ENCODE measurements at places on chromosomes 7 and 10. TPM values are rescaled to one million over a fixed set of nuclear protein-coding genes. Genes with fewer than 3 reads are reported as not detected.

DNA sequence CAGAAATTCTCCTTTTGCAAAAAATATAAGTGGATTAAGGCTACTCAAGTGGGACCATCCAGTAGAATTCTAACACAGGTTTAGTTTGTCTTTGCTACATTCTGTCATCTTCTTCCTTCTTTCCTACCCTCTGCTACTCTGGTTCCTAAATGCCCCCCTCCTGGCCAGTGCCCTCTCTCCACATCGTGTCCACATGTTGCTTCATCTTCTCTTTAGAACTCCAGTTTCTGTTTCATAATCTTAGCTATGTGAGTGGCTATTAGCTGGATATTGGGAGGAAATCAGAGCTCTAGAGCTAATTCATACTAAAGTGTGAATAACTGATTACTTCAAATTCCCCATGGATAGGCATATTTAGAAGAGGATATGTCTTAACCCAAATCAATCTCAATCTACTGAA is 528.5 kb downstream of the LRMDA start:
- no peak for DNase-seq

DNA sequence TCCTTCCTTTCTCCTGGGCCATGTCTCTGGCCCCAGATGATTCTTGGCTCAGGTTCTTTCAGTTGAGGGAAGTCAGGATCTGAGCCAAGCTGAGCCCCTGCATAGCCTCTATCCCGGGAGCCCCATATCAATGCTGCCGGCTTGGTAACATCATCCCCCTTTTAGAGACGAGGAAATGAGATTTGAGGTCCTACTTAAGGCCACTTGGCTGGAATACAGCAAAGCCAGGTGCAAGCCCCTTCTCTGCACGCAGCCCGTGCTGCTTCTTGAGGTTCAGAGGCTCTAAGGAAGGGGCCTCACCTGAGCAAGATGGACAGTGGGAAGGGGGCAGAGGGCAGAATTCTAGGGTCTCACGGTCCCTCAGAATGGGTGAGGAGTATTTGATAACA is 2.4 kb upstream of the IRF5 start:
- DNase-seq, result no peak

DNA sequence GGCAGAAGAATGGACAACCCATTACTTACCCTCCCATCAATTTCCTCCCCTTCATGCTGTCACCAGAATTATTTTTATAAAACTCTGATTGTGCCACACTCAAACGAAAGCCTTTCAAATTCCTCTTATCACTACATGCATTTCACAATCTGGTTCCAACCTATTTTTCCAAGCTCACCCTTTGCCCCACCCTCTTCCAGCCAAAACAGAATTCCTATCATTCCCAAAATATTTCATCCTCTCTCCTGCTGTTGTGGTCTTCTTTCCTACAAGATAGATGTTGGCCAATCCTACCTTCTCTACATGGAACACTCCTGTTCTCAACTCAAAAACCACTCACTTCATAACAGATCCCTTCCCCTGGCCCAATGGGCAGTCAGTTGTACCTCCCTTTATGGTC is 111.5 kb downstream of the ELAPOR2 start:
- DNase-seq, result no peak

DNA sequence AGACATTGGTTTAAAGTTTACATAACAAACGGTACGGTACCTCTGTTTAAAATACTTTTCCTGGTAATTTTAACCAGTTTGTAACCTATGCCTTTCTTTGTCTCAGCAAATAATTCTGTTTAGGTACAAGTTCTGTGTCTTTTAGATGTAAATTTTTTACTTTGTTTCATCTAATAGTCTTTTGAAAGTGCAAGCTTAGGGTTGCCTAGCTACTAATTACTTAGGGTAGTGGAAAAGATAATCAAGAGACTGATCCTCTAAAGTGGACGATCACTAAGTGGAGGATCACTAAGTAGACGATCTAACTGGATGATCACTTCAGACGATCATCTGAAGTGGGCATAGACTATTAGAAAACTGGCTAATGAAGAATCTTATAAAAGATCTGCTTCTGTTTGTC is 16.1 kb upstream of the FKBP9 start:
- no peak for DNase-seq

- DNase-seq, result peak; percentile 47
These were observed 71.2 kb upstream of the EFCAB10 start for GRCh38 chr7:105652359-105652993.

GRCh38 chr7:155790666-155791065 is 21.6 kb downstream of the SHH start:
- no peak for DNase-seq

DNA sequence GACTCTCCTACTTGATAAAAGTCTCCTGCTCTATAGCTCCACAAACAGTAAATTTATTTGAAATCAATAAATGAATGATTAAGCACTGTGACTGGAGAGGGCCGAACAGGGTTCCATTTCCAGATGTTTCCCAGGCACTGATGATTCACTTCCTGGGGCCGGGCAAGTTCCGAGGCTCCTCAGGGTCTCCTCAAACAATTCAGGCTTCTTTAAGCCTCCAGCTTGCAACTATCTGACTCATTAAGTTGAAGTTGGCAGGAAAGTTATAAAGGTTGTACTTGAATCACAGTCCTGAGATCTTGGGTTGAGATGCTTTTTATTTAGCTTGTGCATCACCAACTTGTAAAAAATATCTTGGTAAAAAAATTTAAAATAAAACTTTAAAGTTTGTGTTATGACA is 612.9 kb downstream of the DNAJB6 start:
- no peak for DNase-seq

- no peak for DNase-seq
These were observed 814 bp downstream of the TMEM72 start for GRCh38 chr10:44911951-44912350.

The FRMD4A gene
- total RNA-seq, result 0.32 TPM

The ABCA13 gene
- 0.02 TPM for total RNA-seq

DNA sequence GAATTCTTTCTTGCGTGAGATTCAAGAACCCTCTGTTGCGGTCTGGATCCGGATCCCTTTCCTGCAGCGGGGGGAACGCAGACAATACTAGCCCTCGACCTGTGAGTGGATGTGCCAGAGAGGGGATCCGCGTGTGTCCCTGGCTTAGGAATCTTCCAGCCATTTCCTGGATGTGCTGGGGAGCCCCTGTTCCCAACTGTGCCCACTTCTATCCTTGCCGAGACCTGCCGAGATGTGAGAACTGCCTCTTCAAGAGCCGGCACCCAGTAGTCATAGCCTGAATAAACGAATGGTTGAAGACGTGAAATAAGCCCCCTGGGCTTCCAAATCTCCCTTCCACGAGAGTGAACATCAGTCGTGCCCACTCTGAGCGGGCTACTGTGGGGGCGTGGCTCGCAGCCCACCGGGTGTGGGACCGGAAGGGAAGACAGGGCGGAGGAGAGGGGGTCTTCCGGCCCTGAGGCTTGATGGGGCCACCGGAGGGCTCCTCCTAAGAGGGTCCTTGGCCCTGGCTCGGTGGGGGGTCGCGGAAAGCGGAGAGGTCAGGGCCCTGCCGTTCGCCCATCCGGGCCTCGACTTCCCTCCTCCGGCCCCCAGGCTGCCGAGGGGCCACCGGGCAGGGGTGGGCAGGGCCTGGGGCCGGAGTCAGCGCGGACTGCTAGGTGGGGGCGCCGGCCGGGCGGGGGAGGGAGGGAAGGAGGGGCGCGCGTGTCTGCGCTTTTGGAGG is 1.3 kb upstream of the CCDC136 start:
- no peak for DNase-seq

The OAT gene
- 42.6 TPM for total RNA-seq

DNA sequence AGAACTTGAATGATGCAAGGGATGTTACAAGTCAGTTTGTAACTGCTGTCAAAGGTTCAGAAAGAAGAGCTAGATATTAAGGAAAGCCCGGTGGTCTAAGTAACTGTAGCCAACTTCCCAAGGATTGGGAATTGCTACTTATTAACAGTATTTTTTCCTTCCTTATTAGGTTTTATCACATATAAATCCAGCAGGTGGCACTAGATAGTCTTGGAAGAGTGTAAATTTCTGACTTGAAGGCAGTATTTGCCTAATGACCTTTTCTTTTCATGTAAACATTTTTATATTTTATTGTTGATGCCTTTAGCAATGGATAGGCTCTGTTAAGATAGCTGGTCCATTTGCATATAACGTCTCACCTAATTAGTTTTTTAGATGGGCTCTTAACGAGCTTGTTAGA is 51.2 kb downstream of the ANLN start:
- DNase-seq, result no peak

The RHOBTB1 gene
- 0.30 TPM for total RNA-seq

DNA sequence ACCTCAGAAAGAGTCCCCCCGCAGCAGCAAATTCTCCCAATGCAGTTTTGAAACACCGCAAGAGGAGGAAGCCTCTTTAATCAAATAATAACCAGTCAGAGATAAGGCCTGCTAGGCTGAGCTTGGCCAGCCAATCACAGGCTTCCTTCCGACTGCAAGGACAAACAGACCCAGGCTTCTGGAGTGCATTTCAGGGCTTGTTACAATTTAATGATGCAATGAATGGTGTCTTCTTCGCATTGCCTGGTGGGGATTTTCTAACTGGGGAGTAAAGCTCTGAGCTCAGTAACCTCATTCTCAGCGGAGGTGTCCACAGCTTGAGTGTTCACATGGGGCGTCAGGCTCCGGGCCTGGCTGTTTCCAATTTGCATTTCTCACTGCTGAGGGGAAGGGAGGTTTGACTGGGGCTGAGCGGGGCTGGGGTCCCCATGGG is 31.8 kb upstream of the GPAM start:
- no peak for DNase-seq

- DNase-seq, result no peak
These were observed 24.5 kb upstream of the ZNF488 start for GRCh38 chr10:47408606-47409005.

The BTBD16 gene
- total RNA-seq, result not detected

- DNase-seq, result no peak
These were observed 114.7 kb upstream of the ANKRD30A start for GRCh38 chr10:37010741-37011140.

DNA sequence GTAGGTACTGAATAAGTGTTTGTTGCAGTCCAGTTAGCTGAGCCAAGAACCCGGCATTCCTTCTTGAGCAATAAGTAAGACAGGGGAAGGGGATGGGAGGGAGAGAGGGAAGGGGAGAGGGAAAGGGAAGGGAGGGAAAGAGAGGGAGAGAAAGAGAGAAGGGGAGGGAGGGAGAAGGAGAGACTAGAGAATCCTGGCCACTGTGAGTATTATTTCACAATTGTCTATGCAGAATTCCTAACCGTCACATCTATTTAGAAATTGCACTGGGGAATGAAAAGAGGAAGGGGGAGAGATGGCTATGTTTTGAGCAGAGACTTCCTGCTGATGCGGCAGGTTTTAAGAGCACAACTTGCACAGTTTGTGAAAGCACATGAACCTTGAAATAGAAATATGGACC is 251.4 kb upstream of the ZMIZ1 start:
- DNase-seq, result no peak

DNA sequence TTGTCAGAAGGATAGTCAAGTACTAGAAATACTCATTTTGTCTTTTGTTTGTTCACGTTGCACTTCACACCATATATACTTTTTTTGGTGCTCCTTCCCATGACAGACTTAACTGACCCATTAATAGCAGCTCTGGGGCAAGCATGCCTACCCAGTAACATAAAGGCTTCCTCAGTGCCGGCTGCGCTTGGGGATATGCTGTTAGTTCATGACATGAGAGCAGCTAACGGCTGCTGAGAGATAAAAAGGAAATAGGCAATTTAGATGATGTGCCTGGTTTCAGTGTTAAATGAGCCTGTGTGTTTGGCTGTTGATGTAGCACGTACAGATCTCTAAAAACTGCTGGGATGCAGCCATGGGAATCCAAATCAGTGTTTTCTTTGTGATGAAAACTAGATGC is 86.4 kb downstream of the TAX1BP1 start:
- DNase-seq, result no peak

DNA sequence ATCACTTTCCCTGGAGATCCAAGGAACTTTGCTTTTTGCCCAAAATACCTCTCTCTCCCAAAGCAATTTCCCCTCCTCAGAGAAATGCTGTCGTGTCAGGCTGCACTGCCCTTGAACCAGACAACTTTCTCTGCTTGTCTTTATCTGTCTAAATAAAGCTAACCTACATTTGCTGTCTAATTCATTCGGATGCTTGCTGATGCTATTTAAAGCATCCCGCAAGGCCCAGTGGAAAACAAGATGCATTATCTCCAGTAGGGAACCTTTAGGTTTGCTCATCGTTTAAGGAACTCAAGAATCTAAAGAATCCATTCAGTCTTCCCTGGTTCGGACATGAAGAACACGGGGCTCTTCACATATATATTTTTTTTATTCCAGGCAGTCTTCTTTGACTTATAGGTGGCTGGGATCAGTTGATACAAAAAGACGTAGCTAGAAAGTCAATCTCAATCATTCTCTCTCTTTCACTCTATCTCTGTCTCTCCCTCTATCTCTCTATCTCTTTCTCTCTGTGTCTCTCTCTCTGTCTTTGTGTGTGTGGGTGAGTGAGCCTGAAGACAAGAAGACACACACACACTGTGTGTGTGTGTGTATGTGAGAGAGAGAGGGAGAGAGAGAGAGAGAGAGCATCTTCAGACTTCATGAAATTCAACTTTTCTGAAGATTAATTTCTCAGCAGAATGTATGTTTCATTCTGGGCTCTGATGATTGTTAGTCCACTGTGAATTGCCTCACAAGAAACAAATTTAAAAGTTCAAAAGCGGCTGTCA is 92.8 kb upstream of the MKLN1 start:
- no peak for DNase-seq

GRCh38 chr7:4244635-4245034 is 437.5 kb upstream of the FOXK1 start:
- no peak for DNase-seq

The RELN gene
- not detected for total RNA-seq

DNA sequence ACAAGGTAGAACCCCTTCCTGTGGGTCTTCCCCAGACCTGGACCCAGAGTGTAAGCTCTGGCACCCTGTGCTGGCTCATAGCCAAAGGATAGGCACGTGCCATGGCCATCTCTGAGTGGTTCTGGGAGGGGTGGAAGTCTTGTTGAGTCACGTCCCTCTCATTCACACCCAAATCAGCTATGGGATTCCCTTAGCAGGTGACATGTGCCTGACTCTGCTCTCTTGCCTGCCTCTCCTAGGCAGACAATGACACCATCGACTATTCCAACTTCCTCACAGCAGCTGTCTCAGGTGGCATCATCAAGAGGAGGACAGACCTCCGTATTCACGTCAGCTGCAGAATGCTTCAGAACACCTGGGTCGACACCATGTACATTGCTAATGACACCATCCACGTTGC is 59.8 kb downstream of the C10orf120 start:
- no peak for DNase-seq
